Keratinocyte (primary cell): ENCODE measurements at places on chromosomes 6 and 20. TPM values are rescaled to one million over a fixed set of nuclear protein-coding genes. Genes with fewer than 3 reads are reported as not detected.

Gene LY6G6D
- 0.22 to 0.33 TPM in 2 of 3 replicates, not detected in the other for polyA plus RNA-seq

Gene LAMP5
- not detected in 3 replicates for polyA plus RNA-seq

Gene PAX1
- not detected in 3 replicates for polyA plus RNA-seq

Gene LY6G5C
- polyA plus RNA-seq, result 0.58 to 0.95 TPM (median 0.61 TPM) in 3 replicates

Gene MDFI
- 60.1 to 104 TPM (median 76.2 TPM) in 3 replicates for polyA plus RNA-seq

Gene CD24
- polyA plus RNA-seq, result 372 to 681 TPM (median 622 TPM) in 3 replicates
